NCI-H2081 treated with DMSO at 0.1 percent for 48 hours (cell line): ENCODE measurements at places on chromosomes 2 and 18.

DNA sequence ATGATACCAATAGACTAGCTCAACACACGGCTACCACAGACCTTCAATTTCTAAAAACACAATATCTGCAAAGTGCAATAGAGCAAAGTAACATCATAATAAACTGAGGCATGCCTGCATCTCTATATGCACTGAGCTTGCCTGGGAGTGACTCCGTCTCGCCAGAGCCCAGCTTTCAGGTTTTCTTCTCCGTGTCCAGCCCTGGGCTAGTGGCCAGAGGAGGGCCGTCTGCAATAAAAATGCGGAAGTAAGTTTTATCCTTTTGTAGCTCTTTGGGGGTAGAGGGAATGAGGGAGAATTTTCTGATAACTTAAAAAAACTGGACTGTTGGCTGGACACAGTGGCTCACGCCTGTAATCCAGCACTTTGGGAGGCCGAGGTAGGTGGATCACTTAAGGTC, 41.0 kb upstream of the GPR17 start:
- no peak for DNase-seq

- DNase-seq = no peak
Observed at GRCh38 chr18:7637269-7637668, 70.2 kb downstream of the PTPRM start.

DNA sequence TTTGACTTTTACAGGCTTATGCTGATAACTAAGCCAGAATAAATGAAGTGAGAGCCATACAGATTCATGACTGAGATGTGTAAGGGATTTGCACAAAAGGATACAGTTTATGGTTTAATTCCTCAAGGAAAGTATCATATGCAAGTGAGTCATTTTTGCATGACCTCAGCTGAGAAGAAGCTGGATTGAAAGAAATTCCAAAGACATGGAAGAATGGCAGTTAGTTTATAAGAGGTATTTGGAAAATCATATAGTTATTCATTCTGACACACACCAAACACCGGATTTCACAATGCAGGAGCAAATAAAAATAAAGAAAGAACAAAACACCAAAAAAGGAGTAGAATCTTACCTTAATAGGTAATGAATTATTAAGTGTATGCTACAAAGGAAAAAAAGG, 83.2 kb upstream of the RND3 start:
- DNase-seq = no peak

DNA sequence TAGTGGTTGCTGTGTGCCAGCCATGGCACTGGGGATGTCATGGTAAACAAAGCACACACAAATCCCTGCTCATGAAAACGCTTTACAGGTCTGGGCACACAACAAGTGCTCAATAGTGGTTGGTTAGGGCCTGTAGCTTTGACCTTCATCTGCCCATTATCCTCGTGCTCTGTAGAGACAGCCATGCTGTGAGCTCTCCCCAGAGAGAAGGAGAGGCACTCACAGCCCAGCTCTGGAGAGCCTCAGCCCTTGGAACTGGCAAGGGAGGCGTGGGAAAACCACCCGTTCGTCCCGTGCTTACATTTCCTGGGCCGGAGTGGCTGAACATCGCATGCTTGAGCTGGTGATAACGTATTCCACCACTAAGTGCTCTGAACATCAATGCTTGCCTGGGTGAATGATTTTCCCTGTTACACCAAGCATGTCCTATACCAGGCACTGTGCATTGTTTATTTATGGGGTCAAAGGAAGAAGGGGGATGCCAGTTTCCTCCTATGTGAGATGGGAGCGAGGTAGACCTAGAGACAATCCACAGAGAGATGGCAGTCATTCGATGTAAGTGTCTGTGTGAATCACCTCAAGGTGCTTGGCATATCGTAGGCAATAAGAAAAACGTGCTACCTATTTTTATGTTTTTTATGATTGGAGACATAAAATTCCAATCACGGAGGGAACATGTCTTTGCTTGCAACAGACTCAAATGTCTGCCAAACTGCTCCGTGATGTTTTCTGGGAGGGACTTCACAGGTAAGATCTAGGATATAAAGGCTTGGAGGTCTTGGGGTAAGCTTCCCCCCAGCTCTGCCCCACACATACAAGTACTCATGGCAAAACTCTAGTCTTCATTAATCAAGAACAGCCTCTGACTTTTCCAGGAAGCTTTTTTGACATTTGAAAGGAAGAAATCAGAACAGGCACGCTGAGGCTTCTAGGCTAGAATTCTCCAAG, 75.5 kb downstream of the DDX1 start:
- no peak for DNase-seq

DNA sequence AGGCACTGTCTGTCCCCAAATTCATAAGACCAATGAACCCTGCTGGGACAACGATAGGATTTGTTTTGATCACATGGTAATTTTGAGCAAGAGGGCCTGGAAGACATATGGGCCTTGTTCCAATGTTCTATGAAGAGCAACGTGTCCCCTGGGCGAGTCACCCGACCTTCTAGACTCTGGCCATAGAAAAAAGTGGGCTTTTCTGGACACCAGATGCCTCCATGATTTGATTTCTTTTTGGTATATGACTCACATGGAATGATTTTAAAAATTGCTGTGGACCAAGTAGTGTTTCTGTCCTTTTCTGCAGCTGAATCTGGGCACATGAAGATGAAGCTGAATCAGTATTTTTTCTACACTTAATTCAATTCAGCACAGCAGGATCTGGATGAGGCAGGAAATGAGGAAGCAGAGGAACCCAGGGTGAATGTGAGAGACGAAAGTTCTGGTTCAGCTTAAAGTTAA, 104.9 kb downstream of the CDC42EP3 start:
- no peak for DNase-seq
